Glutamatergic neuron (in vitro differentiated cells): ENCODE measurements at places on chromosomes 7 and 10. TPM values are rescaled to one million over a fixed set of nuclear protein-coding genes. Genes with fewer than 3 reads are reported as not detected.

SUN3 gene
- not detected for total RNA-seq

WNT8B gene
- not detected for total RNA-seq

- peaks cover 10% of the 10 kb centered on the region for H3K36me3 ChIP-seq
- no peak for DNase-seq
- H3K27ac ChIP-seq, result no peak overlapping the region
- no peaks in the 10 kb centered on the region for H3K27me3 ChIP-seq
These were observed 123.7 kb downstream of the IMMP2L start for GRCh38 chr7:111438369-111439289.

DNA sequence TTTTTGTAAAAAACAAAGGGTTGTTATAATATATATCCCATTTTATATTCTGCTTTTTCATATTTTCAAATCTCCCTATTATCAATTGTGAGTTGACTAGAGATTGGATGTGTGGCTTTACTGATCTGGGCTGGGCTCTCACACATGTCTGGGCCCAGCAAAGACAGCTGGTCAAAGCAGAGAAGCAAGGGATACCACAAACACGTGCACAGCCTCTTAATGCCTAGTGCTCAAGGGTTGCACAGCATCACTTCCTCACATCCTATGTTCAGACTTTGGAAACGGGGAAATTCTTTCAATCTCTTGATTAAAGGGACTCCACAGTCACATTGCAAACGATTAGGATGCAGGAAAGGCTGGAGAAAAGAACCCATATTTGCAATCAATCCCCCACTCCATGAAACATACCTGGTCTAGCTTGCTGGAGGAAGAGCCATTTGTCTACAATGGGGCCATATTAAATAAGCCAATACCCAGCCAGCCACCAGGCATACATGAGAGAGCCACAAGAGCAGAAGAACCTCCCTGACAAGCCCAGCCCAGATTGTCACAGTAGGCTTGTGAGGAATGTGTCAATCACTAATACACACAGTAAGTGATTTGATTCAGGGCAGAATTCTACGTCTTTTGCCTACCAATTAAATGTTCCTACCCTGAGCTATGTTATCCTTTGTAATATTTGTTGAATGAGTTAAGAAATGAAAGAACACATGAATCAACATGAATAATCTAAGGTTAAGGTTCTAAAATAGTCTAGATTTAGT, 431.2 kb downstream of the TNS3 start:
- H3K4me3 ChIP-seq, result no peak overlapping the region
- no peaks in the 10 kb centered on the region for H3K27me3 ChIP-seq
- no peak for DNase-seq
- H3K27ac ChIP-seq, result no peak overlapping the region

DNA sequence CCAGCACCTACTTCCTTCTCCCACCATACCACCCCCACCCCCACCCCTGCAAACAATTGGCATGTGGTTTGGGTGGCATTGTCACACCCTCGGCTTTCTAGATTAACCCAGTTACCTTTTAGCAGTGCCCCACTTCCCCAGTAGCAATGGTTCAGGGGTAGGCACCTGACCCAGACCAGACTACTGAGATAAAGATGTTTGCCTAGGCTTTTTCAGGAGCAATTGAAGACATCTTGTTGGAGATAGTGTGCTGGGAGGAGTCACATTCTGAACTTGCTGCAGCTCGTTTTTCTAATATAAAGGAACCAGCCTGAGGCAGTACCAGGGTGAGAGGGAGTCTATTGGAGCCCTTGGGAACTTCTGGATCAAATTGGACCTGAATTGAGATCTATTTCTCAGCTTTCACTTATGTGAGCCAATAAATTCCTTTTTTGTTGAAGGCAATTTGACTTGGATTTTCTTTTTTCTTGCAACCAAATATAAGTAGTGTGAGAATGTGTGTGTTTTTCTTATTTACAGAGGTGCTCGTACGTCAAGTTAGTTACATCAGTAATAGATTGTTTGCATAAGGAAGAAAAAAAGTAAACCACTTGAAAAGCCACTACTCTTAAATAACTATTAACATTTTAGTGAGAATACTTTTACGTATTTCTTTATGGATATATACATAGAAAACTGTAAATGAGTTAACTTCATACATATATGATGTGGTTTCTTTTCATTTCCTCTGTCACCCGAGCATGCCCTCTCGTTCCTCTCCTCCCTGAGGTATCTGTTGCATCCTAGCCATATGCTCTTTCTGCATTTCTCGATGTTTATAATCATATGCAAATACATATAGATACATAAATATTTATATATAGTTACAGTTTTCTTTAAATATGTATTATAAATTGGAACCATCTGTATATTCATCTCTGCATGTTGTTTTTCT, 38.0 kb downstream of the RAB18 start:
- no peak for DNase-seq
- H3K27ac ChIP-seq, result no peak overlapping the region
- peaks cover 3% of the 10 kb centered on the region for H3K4me1 ChIP-seq
- no peaks in the 10 kb centered on the region for H3K36me3 ChIP-seq
- no peak overlapping the region for H3K4me3 ChIP-seq

DNA sequence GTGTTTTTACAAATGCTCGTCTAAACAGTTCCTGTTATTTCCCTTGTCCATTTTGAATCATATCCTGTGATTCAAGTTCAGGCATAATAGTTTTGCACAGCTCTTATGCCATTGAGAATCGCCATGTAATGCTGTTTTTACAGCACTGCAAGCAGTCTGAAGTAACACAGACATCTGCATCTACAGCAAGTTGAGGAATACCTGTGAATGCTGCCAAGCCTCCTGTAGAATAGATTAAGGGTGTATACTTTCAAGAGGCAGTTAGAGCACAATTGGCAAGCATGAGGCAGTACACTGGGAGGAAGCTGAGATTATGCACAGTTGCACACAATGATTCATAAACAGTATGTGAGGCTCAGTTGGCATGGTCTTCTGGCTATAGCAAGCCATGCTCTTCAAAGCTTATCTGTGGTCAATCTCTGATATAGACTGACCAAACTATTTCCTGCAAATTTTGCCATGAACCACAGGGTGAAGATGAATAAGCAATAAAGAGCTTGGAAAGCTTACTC, 121.9 kb upstream of the AKR1E2 start:
- DNase-seq, result no peak
- no peaks in the 10 kb centered on the region for H3K4me1 ChIP-seq
- no peak overlapping the region for H3K27ac ChIP-seq
- no peak overlapping the region for H3K4me3 ChIP-seq
- H3K36me3 ChIP-seq, result no peaks in the 10 kb centered on the region
